ENCODE measurements at places on chromosomes 7 and 10.

- DNase-seq = no peak
Observed at GRCh38 chr10:28951484-28951883, 274.2 kb downstream of the BAMBI start.

DNA sequence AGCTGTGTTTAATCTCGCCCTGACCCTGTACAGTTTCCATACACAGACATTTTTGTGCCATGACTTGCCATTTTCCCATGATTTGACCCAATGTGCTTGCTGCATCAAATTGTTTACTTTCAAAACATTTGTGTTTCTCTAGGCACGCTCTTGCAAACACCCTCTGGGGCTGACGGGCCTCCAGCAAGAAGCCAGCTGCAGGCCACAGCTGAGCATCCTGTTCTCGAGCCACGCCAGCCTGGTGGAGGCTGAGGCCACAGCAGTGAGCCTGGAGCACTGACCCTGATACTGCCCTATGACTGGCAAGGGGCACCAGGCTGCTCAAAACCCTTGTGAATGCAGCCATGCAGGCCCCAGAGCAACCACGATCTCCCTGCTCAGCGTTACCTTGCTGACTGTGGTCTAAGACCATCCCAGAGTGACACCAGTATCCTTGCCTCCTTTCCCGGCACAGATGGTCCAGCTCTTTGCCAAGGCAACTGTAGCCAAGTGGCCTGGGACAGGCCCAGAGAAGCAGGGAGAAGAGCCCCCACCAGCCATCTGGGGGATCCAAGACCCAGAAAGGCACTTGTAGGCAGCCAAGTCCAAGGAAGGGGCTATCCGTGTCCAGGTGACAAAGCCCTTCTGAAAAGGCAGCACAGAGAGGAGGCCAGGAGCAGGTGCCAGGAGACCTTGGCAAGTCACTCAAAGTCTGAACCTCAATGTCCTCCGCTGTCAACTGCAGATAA, 78.5 kb downstream of the OAT start:
- DNase-seq = no peak

DNA sequence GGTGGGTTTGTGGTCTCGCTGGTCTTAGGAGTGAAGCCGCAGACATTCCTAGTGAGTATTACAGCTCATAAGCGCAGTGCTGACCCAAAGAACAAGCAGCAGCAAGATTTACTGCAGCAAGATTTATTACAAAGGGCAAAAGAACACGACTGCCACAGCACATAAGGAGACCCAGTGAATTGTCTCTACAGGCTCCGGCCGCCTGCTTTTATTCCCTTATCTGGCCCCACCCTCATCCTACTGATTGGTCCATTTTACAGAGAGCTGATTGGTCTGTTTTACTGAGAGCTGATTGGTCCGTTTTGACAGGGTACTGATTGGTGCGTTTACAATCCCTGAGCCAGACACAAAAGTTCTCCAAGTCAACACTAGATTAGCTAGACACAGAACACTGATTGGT, 82.1 kb downstream of the VIPR2 start:
- DNase-seq = no peak

DNA sequence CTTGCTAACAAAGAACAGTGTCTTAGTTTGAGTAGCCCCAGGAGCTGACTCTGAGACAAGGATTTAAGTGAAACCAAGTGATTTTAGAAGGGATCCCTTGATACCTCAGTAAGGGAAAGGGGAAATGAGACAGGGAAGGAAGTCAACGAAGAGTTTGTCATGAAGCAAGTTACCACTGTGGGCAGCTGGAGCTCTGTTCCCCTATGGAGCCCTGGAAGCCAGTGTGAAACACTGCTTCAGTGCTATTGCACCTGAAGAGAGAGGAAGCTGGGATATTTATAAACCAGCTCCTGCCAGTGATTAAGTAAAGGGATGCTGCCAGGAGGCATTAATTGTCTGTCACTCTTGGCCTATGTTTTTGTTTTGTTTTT, 58.9 kb upstream of the WAPL start:
- no peak for DNase-seq

- DNase-seq = no peak
Observed at GRCh38 chr7:21412410-21412851, 15.5 kb upstream of the SP4 start.

DNA sequence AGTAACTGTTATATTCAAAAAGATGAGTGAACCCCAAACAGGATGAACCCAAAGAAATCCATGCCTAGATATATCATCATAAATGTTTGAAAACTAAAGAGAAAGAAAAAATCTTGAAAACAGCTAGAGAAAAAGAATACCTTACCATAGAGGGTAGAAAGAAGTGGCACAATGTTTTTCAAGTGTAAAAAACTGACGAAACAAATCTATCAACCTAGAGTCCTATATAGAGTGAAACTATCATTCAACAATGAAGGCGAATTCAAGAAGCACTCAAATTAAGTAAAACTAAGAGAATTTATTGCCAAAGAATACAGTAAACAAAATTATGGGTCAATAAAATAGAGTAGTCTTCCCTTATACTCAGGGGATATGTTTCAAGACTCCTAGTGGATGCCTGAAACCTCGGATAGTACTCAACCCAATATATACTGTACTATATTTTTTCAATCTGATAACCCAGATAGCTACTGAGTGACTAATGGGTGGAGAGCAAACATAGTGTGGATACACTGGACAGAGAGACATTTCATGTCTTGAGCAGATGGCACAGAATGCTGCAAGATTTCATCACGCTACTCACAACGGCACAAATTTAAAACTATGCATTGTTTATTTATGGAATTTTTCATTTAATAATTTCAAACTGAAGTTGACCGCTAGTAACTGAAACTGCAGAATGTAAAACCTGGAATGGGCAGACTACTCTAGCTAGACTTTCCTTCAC, 52.6 kb upstream of the TMEM106B start:
- no peak for DNase-seq

DNA sequence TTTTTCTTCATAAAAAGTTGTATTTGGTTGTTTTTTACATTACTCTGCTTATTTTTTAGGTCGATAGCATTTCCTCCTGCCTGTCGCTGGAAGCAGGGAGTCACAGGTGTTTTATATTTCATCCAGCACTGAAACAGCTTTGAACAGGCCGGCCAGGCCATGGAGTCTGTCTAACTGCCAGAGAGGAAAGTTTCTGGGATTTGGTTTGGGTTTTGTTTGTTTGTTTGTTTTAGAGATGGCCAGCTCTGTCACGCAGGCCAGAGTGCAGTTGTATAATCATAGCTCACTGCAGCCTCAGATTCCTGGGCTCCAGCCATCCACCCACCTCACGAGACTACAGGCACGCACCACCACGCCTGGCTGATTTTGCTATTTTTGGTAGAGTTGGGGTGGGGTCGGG, 23.4 kb downstream of the PROSER2 start:
- DNase-seq = no peak

DNA sequence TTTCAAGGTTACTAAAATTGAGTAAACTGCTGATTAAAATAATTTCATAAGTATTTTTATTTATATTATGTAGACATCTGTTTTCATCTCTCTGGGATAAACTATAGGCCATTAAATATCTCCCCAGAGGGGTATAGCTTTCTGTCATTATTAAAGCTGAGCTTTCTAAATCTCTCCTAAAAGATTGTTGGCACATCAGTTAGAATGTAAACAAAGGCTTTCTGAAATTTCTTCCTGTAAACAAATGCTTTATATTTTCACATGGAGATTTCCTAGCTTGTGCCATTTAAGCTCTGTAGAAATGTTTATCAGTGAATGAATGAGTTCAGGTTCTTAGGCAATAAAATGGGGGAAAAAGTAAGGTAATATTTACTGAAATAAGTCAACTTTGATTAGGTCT, 35.7 kb downstream of the PPP1R9A start:
- no peak for DNase-seq

- no peak for DNase-seq
Observed at GRCh38 chr10:130212746-130213145, 76.6 kb downstream of the GLRX3 start.

GRCh38 chr10:100306861-100307260, 20.4 kb upstream of the BLOC1S2 start:
- DNase-seq = no peak
